Stimulated activated CD8-positive, alpha-beta memory T cell treated with anti-CD3 and anti-CD28 coated beads, Interleukin-15, amount 100 ng/mL, for 4 hours (primary cell): ENCODE measurements at places on chromosomes 12 and 14.

GRCh38 chr14:29741909-29742401, 185.7 kb downstream of the PRKD1 start:
- no peak for DNase-seq

DNA sequence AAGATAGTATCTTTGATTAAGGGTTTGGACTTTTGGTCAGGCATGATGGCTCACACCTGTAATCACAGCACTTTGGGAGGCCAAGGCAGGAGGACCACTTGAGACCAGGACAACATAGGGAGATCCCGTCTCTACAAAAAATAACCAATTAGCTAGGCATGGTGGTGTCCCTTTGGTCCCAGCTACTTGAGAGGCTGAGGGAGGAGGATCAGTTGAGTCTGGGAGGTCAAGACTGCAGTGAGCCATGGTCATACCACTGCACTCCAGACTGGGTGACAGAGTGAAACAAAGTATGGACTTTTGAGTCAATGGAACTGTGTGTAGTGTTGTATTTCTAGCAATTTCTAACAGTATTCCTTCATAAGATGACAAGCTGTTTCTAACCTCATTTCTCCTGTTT, 38.7 kb upstream of the CCDC88C start:
- no peak for DNase-seq

DNA sequence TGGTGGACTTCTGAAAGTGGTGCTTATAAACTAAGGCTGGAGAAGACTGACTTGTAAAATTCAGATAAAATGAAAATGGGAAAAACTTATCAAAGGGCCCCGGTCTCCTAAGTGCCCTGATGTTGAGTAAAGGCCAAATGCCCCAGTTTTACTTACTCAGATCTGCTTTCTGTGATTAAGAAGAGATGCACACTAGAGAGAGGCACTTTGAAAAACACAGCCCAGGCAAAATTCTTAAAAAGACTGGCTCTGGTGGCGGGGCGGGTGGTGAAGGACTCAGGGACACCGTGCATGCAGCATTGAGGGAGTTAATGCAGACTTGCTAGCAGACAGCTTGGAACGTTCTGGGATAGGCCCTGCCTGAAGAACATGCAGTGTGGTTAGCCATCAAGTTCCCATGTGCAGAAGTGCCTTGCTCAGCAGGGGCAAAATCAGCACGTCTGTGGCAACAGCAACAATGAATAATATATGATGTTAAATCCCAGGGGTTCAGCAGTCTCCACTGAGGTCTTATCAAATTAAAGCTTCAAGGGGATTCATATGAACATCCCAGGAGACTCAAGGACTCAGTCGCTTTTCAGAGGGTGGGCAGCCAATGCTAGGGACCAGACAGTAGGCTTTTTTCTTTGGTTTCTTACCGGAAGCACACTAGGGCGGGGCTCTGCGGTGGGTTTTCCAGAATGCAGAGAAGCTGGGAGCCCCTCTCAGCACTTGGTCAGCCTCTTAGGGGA, 105.0 kb downstream of the DAD1 start:
- no peak for DNase-seq

DNA sequence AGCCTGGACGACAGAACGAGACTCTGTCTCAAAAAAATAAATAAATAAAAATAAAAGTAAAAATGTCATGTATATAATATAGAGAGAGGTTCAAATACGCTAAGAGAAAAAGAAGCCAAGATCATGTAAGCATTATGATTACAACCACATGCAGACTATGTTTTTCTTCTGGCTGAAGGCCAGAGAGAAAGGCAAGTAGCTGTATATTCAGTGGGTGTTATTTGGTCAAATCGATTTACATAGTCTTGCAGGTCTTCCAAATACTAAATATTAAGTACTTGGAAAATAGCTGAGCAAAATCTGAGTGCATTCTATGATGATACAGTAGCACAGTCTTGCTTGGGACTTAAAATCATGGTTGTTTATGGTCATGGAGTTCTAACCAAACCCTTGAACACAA, 758.0 kb downstream of the DIO2 start:
- no peak for DNase-seq
